ENCODE measurements at places on chromosomes 3 and 15.

DNA sequence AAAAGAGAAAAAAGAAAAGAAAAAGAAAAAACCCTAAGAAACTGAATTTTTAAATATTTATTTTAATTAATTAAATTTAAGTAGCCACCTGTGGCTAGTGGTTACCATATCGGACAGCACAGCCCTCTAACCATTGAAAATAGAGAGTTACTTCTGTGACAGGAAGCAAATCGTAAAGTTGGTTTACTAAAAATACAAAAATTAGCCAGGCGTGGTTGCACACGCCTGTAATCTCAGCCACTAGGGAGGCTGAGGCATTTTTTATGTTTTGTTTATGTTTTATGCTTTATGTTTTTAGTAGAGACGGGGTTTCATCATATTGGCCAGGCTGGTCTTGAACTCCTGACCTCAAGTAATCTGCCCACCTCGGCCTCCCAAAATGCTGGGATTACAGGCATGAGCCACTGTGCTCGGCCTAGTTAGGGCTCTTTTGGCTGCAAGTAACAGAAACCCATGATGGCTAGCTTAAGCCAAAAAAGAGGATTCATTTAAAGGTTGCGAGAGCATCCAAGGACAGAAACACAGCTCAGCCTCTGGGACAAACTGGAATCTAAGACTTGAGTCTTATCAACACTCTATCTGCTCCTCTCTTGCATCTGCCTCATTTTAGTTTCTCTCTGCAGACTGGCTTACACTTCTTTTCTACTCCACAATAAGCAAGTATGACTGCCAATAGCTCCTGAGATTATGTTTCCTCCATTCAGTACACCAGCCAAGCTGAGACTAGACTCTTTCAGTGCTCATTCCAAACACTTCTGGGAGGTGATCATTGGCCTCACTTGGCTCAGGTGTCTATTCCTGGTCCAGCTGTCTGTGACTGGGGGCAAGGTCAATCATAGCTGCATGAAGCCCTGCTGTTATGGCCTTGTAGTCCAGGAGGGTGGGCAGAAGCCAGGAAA lies 6.8 kb upstream of the SKIL start:
- DNase-seq, result no peak

- DNase-seq, result no peak
Observed at GRCh38 chr3:155418407-155418806, 124.9 kb upstream of the STRIT1 start.

DNA sequence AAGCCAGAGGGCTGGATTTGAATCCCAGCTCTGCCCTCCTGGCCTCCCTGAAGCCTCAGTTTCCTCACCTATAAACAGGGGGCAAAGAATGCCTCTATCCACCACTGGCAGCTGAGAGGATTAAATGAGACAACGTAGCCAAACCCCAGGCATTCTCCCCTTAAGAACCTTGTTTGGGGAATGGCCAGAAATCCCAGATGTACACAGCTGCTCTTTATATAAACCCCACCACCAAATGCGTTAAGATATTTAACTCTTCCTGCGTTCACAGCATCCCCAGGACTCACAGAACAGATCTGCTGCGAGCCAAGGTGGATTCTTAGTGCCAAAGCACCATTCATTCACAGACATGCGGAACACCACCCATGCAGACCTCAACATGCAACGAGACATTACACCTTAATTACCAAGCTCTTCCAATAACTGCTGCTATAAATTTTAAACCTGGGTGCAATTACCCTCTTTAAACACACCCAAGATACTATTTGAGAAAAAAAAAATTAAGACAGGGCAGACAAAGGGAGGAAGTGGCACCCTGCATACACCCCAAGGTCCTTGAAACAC lies 5.2 kb downstream of the TLE3 start:
- DNase-seq, result no peak

DNA sequence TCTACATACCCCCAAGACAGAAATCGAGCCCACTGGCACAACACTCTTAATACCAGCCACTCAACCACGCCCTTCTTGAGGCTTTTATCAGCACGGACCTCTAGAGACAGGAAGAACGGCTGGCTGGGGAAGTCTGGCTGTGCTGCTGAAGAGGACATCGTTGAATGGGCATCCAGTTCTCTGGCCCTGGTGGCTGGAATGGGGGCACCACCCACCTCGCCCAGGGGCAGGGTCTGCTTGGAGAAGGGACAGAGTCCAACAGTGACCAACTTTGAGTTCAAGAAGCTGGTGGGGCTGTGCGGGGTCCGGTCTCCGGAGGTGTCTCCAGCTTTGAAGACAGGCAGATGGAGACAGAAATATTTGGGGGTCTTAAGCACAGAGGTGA lies 77.5 kb downstream of the ATP10A start:
- no peak for DNase-seq

DNA sequence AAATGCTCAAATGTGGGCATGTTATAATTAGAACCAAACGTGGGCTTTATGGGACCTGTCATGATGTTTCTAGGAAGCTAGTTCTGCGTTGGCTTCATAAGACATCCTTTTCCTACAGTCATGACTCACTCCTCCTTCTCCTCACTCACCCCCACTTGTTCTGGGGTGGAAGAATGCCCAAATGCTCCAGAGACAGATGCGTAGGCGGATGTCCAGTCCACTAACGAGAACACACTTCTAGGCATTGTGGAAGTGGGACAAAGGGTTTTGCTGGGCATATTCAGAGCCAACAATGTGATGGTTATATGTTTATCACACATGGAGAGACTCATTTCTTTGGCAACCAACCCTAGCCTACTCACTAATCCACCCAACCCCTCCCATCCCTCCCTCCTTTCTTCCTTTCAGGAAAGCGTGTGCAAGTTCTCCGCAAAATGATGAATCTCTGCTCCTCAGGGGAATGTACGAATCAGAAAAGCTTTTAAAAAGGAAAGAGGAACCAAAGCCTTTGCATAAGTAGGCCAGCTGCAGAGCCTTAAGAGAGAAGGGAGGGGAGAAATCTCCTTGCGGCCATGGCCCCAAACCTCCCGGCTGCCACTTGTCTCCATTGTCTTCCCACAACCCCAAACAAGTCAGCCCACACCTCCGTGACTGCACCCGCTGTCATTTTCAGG lies 123.0 kb upstream of the SPRED1 start:
- no peak for DNase-seq

DNA sequence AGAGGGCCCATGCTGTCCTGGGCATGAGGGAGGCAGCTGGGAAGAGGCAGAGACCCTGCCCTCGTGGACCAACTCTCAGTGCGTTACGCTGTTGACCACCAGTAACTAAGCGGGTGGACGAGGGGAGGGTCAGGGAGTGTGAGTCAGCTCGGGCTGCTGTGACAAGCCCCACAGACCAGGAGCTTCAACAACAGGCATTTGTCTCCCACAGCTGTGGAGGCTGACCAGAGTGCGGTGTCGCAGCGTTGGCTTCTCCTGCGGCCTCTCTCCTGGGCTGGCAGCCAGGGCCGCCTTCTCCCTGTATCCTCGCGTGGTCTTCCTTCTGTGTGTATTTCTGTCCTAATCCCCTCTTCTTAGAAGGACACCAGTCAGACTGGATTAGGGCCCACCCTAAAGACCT lies 13.0 kb downstream of the EFCC1 start:
- no peak for DNase-seq

GRCh38 chr3:61114316-61114953 lies 136.8 kb downstream of the FHIT start:
- DNase-seq, result no peak

DNA sequence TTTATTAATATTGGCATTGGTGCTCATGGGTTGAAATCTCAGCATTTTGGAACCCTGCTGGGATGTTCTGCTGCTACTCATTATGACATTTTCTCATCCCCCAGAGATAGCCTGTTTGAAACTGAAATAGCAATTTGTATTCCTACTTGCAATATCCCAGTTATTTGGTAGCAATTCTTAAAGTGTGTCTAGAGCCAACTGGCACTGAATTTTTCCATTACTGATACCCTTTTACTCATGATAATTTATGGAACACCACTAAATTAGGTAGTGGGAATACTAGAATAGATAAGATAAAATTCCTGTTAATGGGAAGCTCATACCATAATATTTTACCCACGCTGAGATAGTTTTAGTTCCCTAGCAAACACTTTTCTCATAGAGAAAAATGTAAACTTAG lies 309.3 kb downstream of the SV2B start:
- no peak for DNase-seq

DNA sequence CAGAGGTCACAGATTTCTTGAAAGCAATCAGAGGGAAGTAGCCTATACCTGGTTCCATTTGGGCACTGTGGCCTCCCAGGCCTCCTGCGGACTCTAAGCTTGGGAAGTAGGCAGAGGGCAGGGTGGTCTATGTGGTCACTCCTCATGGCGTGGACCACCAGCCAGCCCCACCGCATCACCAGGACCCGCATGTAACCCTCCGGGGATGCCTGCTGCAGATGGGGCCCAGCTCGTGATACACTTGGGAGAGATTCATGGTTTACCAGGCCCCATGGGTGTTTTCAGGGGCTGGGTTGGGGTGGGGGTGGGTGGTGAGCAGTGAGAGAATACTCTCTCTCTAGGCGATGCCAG lies 123.7 kb downstream of the ASB7 start:
- no peak for DNase-seq

DNA sequence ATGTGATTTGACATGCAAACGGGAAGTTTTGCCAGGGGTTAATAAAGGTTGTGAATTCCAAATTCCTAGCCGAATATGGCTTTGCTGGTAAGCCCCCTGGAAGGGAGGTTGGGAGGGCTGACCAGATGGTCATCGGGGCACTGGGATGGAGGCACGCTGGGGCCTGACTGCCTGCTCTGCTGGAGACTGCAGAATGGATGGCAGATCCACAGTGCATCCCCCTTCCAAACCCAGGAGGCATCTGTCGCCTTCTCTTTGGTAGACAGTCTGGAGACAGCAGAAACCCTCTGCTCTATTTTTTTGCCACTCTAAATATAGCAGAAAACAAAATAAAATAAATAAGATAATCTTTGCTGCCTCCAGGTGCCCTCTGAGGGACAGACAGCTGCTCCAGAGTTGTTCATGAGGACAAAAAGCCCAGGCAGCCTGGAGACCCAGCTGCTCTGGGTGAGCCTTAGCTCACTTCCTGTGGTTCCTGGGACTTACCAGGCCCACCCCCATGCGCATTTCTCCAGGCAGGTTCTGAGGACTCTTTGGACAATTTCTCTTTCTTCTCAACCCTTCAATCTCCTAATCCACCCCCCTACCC lies 6.1 kb upstream of the SPTBN5 start:
- DNase-seq, result no peak

- no peak for DNase-seq
Observed at GRCh38 chr3:86420990-86421739, 569.8 kb downstream of the VGLL3 start.

DNA sequence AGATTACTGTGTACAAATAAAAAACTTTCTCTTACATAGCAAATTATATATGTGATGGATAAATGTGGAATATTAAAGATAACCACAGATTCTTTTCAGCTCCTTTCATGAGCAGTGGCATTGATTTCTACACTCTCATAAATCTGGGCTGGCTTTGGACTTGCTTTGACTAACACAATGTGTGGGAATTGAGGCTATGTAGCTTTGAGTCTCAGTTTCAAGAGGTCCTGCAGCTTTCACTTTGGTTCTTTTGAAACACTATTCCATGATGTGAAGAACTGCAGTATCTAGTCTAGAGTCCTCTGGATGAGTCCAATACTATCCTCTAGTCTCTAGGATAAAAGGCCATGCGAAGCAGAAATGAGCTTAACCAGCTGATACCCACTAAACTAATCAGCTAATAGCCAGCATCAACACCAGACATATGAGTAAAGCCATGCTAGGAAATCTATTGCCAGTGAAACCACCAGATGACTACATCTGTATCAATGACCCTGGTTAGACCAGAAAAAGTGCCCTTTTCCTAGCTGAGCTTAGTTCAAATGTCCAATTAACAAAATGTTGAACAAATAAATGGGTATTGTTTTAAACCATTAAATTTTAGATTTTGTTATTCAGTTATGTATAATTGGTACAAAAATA lies 274.9 kb upstream of the ZPLD1 start:
- DNase-seq, result no peak

DNA sequence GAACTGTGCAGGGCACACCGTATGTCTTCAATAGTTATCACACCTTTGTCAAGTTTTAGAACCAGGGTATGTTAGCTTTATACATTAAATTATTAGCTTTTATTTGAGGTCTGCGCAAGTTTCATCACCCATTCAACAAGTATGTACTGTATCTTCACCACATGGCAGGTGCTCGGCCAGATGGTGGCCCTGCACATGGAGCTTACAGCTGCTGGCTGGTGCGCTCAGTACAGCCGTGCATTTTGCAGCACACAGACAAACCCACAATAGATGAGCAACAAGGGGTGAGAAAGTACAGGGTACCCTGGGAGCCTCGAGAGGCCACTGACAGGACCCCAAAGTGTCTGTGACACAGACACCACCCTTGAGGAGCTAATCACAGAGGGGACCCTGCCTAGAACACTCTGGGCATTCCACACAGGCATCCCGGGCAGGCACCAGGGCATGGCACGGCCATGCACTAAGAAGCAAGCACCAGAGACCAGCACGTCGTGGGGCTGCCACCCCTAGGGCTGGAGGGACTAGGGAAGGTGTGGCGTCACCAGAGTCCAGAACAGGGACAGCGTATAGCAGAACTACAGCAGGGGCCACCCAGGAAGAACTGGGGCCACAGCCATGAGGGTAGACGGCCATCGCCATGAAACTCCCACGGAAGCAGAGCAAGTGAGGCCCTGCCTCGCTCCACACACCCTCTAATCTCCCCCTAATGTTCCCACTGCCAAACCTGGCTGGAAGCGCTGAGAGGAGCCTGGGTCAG lies 27.4 kb downstream of the ZXDC start:
- no peak for DNase-seq

DNA sequence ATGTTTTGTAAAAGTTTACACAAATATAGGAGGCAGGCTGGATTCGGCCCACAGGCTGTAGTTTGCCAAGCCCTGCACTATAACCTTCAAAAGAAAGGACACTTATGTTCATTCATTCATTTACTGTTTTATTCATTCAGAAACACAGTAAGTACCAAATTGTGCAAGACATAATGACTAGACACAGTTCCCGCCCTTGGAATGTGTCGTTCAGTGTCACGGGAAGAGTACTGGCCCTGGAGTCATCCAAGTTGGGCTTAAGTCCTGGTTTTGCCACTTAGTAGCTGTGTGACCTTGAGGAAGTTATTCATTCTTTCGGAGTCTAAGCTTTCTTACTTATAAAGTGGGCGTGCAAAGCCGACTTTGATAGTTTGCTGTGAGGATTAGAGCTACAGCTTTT lies 22.0 kb downstream of the COLQ start:
- no peak for DNase-seq

- DNase-seq, result no peak
Observed at GRCh38 chr3:132183811-132184210, 133.4 kb upstream of the ACP3 start.

GRCh38 chr3:184234224-184234623 lies 4.8 kb downstream of the VWA5B2 start:
- no peak for DNase-seq

- no peak for DNase-seq
Observed at GRCh38 chr3:21642433-21642832, 108.6 kb downstream of the ZNF385D start.

GRCh38 chr15:70628549-70628896 lies 134.8 kb downstream of the UACA start:
- DNase-seq, result no peak

DNA sequence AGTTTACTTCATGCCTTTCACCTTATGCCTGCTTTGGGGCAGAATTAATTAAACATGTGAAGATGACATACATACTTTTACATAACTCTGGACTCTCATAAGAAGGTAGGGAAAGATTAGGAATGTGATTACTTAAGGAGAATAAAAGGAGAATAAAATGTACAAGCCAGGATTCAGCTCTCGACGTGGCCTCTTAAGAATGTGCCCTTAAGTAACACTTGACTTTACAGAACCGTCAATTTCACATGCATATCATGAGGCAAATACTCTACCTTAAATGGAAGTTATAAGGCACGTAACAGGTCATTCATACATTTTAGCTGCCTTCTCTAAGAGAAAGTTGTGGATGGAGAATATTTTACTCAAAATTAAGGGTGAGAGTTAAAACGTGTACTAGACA lies 263.7 kb upstream of the LMCD1 start:
- DNase-seq, result no peak
